ENCODE measurements at places on chromosomes 12 and 14. TPM values are rescaled to one million over a fixed set of nuclear protein-coding genes. Genes with fewer than 3 reads are reported as not detected.
A peak's percentile ranks its signal among the peaks of the same experiment; 100 is the strongest.

DNA sequence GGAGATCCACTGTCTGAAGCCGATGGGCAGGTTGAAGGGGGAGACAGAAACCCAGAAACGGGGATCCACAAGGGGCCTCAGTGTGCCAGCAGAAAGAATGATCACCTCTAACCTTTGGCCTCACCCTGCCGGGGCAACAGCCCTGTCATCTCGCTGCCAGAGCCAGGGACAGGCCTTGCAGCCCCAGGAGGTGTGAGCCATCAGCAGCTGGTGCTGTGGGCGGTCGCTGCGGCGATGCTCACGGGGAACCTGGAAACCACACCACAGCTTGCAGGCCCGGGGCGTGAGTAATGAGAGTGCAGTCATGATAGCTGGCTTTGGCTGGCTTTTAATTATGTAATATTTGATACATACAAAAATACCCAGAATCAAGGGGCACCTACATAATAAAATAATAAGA lies 4.7 kb upstream of the TTC7B start:
- no peaks in the 10 kb centered on the region for H3K4me1 ChIP-seq
- no peak overlapping the region for H3K27ac ChIP-seq
- H3K27me3 ChIP-seq = peaks cover 5% of the 10 kb centered on the region
- H3K4me3 ChIP-seq = no peak overlapping the region

DNA sequence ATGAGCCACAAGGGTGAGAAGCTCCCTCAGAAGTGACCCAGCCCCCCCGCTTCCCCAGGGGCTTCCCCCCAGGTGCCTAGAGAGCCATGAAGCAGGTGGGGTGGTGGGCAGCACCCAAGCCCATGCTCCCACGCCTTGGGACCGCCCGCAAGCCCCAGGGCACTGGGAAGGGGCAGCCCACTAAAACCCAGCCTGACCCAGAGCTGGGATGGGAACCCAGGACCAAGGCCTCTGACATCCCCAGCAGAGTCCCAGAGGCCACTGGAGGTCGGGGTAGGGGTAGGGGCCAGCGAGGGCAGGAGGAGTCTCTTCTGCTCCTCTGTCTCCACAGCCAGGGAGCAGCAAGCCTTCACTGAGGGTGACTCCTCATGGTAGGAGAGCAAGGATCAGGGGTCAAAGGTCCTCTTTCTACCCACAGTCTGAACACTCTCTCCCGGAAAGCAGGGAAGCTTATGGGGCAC lies 86.5 kb upstream of the ZFP36L1 start:
- H3K27me3 ChIP-seq = no peaks in the 10 kb centered on the region
- peaks cover 54% of the 10 kb centered on the region for H3K36me3 ChIP-seq
- H3K4me3 ChIP-seq = no peak overlapping the region
- DNase-seq = no peak
- no peaks in the 10 kb centered on the region for H3K4me1 ChIP-seq

GRCh38 chr12:57218030-57218853 lies 1.6 kb downstream of the NXPH4 start:
- H3K27ac ChIP-seq = no peak overlapping the region
- H3K36me3 ChIP-seq = no peaks in the 10 kb centered on the region
- DNase-seq = no peak
- H3K4me1 ChIP-seq = peaks cover 29% of the 10 kb centered on the region

DNA sequence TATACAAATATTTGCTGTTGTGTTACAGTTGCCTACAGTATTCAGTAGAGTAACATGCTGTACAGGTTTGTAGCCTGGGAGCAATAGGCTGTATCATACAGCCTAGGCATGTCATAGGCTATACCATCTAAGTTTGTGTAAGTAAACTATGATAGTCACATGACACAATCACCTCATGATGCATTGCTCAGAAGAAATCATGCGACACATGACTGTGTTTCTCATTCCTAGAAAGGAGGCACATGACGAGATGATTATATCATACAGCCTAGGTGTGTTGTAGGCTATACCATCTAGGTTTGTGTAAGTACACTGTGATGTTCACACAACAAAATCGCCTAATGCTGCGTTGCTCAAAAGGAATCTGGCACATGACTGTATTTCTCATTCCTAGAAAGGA lies 31.9 kb downstream of the NOPCHAP1 start:
- H3K4me1 ChIP-seq = no peaks in the 10 kb centered on the region
- H3K27ac ChIP-seq = no peak overlapping the region
- no peaks in the 10 kb centered on the region for H3K36me3 ChIP-seq
- no peak for DNase-seq
- H3K4me3 ChIP-seq = no peak overlapping the region

DNA sequence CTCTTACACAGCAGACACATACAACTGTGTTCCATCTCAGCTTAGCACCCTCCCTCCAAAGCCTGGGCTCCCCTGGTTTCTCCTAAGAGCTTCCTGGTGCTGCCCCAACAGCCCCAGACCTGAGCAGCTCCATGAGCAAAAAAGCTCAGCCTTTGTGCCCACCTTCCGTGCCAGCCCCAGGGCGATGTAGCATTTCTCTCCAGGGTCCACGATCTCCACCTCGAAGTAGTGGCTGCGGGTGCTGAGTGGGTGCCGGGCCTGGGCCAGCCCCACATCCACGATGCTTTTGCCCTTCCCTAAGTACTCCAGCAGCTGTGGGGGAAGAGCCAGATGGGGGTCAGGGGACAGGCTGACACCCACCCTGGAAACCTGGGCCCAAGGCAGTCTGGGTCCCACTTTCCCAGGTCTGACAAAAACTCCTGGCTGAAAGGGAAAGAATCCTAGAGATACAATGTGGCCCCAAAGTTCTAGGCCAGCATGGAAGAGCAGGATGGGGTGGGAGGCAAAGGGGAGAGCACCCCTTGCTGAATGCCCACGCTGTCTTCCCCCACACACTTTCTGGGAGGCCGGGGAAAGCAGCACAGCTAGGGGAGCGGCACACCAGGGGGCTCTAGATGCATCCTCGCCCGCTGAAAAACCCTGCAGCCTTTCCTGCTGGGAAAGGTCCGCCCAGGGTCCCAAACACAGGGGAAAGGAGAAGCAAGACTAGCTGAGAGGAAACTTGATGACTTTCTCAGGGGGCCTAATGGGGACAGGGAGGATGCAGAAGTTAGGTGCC lies 11.0 kb downstream of the SPRYD3 start:
- peaks cover 41% of the 10 kb centered on the region for H3K4me1 ChIP-seq
- peaks cover 12% of the 10 kb centered on the region for H3K36me3 ChIP-seq
- H3K27ac ChIP-seq = peak overlapping the region; percentile 80
- no peak overlapping the region for H3K4me3 ChIP-seq

- H3K27ac ChIP-seq = no peak overlapping the region
- no peaks in the 10 kb centered on the region for H3K4me1 ChIP-seq
- no peak overlapping the region for H3K4me3 ChIP-seq
- H3K27me3 ChIP-seq = no peaks in the 10 kb centered on the region
Observed at GRCh38 chr14:100885617-100886016, 17.9 kb downstream of the RTL1 start.

DNA sequence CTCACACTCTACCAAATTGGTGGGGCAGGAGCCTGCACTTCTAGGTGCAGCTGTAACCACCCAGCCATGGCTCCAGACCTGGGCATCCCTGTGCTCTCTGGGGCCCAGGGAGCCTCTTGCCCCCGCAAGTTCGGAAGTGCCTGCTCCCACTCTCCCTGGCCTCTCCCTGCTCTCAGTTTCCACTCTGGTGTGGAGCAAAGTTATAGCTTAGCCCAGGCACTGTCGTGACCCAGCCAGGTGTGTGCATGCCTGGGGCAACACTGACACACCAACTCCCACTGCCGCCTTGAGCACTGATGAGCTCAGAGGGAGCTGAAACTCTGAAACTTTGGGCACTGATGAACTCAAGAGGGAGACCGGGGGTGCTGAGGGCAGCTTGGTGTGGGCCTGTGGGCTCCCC lies 8.7 kb upstream of the FBXO33 start:
- no peaks in the 10 kb centered on the region for H3K4me1 ChIP-seq
- H3K27ac ChIP-seq = no peak overlapping the region
- H3K27me3 ChIP-seq = no peaks in the 10 kb centered on the region
- no peak overlapping the region for H3K4me3 ChIP-seq

- H3K36me3 ChIP-seq = no peaks in the 10 kb centered on the region
- H3K27me3 ChIP-seq = no peaks in the 10 kb centered on the region
- no peak for DNase-seq
Observed at GRCh38 chr12:30361145-30361544, 334.5 kb downstream of the IPO8 start.

DNA sequence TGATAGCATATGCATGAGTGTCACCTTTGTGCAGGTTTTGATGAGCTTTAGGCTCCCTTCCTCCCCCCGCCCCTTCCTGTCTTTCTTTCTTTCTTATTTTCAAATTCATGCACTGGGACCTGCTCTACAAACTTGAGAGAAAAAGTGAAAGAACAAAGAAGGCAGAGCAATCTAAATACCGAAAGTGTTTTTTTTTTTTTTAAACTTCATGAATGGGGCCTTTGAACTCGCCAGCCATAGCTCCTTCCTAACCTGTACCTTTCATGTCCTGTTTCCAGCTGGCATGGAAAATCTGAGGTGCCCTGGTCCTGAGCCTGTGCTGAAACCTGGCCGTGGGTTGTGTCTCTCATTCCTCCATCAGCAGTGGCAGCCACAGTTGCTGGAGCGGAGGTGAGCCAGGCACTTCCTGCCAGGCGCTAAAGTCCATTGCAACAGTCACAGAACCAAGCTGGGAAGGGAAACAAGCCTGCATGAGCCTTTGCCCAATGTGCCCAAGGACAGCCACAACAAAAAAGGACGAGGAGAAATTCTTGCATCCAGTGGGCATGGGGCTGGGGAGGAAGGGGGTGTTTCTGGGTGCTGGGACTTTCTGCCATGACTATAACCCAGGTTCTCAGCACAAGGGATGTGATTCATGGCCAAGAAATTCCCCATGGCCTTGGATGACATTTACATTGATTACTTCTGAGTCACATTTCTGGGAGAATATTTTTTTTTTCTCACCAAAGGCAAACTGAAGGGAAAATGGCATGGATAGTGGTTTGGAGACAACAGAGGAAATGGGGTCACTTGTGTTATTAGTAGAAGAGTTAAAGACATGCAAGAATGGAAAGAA lies 102.7 kb downstream of the TMEM30B start:
- no peak overlapping the region for H3K4me3 ChIP-seq
- DNase-seq = no peak
- no peaks in the 10 kb centered on the region for H3K36me3 ChIP-seq
- H3K27ac ChIP-seq = no peak overlapping the region

- no peak for DNase-seq
- no peak overlapping the region for H3K4me3 ChIP-seq
- no peak overlapping the region for H3K27ac ChIP-seq
- no peaks in the 10 kb centered on the region for H3K27me3 ChIP-seq
Observed at GRCh38 chr12:14211947-14212387, 153.5 kb upstream of the ATF7IP start.

DNA sequence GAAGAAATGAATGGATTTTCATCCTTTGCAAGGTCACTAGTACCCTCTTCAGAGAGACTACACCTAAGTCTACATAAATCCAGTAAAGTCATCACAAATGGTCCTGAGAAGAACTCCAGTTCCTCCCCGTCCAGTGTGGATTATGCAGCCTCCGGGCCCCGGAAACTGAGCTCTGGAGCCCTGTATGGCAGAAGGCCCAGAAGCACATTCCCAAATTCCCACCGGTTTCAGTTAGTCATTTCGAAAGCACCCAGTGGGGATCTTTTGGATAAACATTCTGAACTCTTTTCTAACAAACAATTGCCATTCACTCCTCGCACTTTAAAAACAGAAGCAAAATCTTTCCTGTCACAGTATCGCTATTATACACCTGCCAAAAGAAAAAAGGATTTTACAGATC lies 40.8 kb downstream of the SPATA7 start:
- H3K4me3 ChIP-seq = no peak overlapping the region
- no peaks in the 10 kb centered on the region for H3K4me1 ChIP-seq
- no peaks in the 10 kb centered on the region for H3K36me3 ChIP-seq
- no peaks in the 10 kb centered on the region for H3K27me3 ChIP-seq
- no peak for DNase-seq

GRCh38 chr12:123942238-123942653 lies 30.4 kb downstream of the CCDC92 start:
- no peaks in the 10 kb centered on the region for H3K36me3 ChIP-seq
- H3K4me1 ChIP-seq = no peaks in the 10 kb centered on the region
- no peak overlapping the region for H3K27ac ChIP-seq
- H3K4me3 ChIP-seq = no peak overlapping the region
- DNase-seq = no peak
- H3K27me3 ChIP-seq = no peaks in the 10 kb centered on the region

- no peak overlapping the region for H3K27ac ChIP-seq
- no peak for DNase-seq
- no peaks in the 10 kb centered on the region for H3K36me3 ChIP-seq
- H3K27me3 ChIP-seq = no peaks in the 10 kb centered on the region
- H3K4me3 ChIP-seq = no peak overlapping the region
Observed at GRCh38 chr14:88841741-88842140, 17.3 kb downstream of the TTC8 start.

DNA sequence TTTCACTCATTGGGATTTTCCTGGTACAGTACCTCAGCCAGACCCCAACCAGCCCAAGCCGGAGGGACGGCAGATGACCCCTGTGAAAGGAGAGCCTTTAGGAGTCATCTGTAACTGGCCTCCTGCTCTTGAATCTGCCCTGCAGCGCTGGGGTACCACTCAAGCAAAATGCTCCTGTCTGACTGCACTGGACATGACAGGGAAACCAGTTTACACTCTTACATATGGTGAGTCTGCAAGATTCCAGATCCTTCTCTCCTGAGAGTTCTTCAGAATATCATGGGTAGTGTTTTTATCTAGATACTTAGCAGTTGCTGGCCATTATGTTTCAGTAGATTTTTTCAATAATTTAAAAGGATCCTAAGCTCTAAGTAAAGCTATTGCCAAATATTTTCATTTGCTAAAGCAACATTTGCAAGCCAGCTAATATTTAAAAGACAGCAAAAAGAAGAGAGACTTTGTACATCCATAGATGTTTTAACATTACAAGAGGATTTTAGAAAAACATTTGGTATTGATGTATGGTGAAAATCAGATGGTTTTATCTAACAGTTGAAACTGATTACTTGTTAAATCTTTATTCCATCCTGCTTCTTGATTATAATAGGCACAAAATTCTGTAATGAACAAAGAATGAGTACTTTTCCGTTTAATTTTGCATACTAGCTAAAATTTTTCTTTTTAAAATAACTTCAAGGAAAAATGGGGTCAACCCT lies 85.1 kb upstream of the ATF1 start:
- H3K4me1 ChIP-seq = no peaks in the 10 kb centered on the region
- H3K27ac ChIP-seq = no peak overlapping the region
- no peak overlapping the region for H3K4me3 ChIP-seq
- H3K27me3 ChIP-seq = no peaks in the 10 kb centered on the region
- H3K36me3 ChIP-seq = peaks cover 5% of the 10 kb centered on the region

DNA sequence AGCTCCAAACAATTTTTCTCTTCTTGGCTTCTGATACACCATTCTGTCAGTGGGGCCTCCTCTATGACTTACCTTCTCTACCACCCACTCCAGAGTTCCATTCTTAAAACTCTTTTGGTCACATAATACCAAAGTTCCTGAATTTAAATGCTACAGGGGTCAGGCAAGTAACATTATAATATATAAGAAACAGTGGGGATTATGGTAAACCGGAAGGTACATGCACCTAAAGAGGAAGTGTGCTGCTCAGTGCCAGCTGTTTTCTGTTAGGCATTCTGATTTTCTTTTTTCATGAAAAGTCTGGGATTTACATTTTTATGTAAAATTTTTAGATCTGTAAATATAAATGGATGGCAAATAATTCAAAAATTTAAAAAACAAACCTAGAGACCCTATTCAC lies 39.9 kb downstream of the SOS2 start:
- H3K4me1 ChIP-seq = no peaks in the 10 kb centered on the region
- H3K27ac ChIP-seq = no peak overlapping the region
- no peaks in the 10 kb centered on the region for H3K36me3 ChIP-seq
- H3K27me3 ChIP-seq = no peaks in the 10 kb centered on the region
- no peak for DNase-seq

The TMPRSS12 gene
- not detected for total RNA-seq

The RAD9B gene
- 0.40 TPM for total RNA-seq

The LTB4R2 gene
- total RNA-seq = 169 TPM

The ZDHHC22 gene
- total RNA-seq = not detected

The ZNF26 gene
- total RNA-seq = 17.9 TPM

The SLC10A1 gene
- not detected for total RNA-seq

The LUM gene
- total RNA-seq = 19.5 TPM

The FAM90A1 gene
- not detected for total RNA-seq

The TPH2 gene
- not detected for total RNA-seq

All from esophagus squamous epithelium (tissue), 5 donors.